Activated naive CD4-positive, alpha-beta T cell (primary cell): ENCODE measurements at places on chromosomes 11 and 22.

DNA sequence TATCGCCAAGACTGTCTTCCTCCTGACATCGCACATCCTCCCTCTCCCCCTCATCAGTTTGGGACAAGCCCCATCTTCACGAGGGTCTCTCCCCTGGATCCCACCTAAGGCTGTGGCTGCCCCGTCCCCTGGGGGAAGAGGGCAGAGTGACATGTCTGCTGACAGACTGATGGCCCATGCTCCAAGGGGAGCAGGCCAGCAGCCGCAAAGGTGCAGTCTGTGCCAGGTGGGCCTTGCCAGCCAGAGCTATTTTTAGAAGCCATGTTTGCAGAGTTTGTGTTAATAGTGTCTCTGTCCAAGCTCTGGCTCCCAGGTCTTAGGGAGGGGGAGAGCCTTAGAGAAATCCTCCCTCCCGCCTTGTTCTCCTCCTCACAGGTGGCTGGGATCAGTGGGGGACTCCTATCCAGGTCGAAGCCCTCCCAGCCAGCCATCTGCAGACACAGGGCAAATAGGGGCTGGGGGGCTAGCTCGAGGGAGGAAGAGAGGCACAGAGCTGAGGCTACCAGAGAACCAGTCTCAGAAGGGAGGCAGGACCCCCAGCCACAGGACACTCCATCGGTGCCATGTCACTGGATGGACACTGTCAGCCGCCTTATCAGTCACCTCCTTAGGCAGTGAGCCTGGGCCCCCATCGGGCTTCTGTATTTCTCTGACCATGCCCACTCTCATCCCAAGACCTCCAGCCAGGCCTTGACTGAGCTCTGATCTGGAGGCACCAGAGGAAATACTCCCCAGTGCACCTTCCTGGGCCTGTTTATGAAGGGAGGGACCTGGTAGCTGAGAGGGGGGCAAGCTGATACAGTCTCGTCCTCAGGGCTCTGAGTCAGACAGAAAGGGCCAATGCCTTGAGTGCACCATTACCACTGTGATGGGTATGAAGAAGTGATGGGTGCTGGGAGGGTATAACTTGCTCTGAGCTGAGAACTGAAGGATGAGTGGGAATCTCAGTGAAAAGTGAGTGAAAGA lies 49.3 kb downstream of the CHRDL2 start:
- no peak for DNase-seq

DNA sequence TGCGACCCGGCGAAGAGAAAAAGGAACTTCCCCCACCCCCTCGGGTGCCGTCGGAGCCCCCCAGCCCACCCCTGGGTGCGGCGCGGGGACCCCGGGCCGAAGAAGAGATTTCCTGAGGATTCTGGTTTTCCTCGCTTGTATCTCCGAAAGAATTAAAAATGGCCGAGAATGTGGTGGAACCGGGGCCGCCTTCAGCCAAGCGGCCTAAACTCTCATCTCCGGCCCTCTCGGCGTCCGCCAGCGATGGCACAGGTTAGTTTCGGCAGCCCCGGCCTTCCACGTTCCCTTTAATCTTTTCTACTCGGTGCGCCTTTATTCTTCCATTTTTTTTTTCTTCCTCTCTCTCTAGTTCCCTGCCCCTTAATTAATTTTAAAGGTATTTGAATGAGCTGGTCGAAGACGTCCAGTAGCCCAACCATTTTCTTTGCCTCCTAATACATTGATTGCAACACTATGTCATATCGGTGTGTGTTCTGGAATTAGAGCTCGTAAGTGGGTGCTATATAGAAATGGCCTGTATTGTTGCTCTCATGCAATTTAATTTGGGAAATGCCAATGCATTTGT lies 537 bp downstream of the EP300 start:
- no peak for DNase-seq

- no peak for DNase-seq
Measured at GRCh38 chr22:26592421-26592891, 2.5 kb upstream of the TPST2 start.

DNA sequence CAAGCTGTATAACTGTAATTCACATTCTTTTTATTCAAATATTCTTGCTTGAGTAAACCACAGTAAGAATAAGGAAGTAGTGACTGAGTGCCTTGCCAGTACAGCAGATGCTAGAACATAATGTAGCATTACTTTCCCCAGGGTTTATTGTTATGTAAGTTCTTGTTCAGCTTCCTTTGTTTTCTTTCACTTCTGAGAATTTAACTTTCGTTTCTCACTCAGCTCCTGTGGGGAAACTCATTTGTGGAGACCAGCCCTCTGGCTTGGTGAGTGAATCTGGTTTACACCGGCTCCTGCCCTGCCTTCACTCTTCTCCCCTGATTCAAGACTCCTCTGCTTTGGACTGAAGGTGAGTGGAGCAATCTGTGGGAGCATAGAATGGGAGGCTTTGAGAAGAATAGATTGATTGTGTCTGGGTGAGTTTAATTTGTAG lies at the start of gene TRIM22:
Gene TRIM22 (plus strand): TSS at position 240 of the 433 bp plus-strand sequence. CDS start 6,443 bp downstream, outside the sequence.
- peak; percentile 49 for DNase-seq

GRCh38 chr22:27252282-27253049 lies 549.1 kb downstream of the MN1 start:
- DNase-seq: no peak

DNA sequence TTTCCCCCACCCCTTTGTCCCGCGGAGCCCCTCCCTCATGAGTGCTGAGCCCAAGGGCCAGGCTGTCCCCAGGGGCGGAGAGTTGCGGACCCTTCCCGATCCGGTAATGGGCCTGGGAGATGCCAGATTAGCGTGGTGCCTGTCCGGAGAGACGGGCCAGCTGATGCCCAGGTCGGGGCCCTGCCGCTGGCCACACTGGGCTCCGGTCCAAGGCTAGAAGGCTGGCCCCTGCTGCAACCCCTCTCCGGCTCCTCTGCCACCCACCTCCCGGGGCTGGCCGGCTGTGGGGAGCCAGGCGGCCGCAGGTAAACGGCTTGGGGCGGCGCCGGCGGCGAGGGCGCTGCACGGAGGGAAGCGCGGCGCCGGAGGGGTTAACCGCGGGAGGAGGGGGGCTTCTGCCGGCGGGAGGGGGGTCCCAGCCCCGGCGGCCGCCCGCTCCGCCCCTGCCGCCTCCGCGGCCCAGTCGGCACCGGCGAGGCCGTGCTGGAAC lies at the start of gene KCNK4:
Gene KCNK4 (plus strand): TSS at position 41 of the 490 bp plus-strand sequence. CDS start 1,717 bp downstream, outside the sequence.
- DNase-seq: no peak

DNA sequence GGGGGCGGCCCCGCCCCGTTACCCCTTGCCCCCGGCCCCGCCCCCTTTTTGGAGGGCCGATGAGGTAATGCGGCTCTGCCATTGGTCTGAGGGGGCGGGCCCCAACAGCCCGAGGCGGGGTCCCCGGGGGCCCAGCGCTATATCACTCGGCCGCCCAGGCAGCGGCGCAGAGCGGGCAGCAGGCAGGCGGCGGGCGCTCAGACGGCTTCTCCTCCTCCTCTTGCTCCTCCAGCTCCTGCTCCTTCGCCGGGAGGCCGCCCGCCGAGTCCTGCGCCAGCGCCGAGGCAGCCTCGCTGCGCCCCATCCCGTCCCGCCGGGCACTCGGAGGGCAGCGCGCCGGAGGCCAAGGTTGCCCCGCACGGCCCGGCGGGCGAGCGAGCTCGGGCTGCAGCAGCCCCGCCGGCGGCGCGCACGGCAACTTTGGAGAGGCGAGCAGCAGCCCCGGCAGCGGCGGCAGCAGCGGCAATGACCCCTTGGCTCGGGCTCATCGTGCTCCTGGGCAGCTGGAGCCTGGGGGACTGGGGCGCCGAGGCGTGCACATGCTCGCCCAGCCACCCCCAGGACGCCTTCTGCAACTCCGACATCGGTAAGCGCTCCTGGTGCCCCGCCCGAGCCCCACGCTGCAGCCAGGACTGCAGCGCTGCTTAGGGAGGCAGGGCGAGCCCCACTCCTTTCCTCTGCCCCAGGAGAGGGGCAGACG lies at the start of gene TIMP3:
Gene TIMP3 (plus strand): TSS at position 169 of the 700 bp plus-strand sequence. CDS start 297 bp downstream, at position 466.
- no peak for DNase-seq

GRCh38 chr11:128948583-128948982 lies 5.9 kb upstream of the TP53AIP1 start:
- DNase-seq: no peak

DNA sequence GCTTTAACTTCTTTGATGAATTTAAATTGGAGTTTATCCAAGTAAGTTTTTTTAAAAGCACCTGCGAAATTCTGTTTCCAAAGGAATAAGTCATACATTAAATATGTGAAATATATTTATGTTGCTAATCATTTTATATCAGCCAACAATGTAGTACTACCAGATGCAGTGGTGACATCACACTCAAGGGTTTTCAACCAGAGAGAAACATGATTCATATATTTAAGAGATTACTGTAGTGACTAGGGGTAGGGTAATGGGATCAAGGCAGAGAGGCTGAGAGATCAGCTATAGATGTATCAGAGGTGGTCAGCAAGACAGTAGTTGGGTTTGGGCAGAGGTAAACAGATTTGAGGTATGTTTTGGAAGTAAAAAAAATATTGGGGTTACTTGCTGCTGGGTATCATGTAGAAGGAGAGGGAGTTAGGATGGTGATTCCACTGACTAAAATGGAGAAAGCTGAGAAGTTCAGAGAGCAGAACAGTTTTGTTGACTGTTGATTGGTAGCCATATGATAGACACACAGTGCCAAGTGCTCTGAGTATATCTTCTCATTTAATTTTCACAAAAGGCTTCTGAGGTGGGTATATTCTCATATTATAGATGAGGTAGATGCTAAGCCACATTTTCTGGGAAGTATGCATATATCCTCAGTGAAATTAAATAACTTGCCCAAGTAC lies 39.4 kb downstream of the CEP57 start:
- no peak for DNase-seq
